NCI-H748 treated with DMSO at 0.1 percent for 48 hours (cell line): ENCODE measurements at places on chromosomes 7 and 10.

DNA sequence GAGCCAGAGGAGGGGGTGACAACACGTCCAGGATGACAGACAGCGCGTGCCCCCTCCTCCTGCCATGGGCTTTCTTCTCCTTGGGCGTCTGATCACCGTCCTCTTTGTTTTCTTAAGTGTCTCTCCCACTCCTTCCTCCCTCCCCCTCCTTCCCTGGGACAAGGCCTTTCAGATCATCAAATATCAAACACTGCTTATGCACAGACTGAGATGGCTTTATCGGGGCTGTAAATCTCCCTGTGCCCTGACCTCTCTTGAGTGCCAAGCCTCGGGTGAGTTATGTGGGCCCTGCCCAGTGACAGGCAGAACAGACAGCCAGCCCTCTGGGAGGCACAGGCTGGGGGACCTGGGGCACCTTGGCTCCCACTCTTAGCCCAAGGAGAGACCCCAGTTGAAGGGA, 116.4 kb downstream of the C10orf105 start:
- no peak for DNase-seq

DNA sequence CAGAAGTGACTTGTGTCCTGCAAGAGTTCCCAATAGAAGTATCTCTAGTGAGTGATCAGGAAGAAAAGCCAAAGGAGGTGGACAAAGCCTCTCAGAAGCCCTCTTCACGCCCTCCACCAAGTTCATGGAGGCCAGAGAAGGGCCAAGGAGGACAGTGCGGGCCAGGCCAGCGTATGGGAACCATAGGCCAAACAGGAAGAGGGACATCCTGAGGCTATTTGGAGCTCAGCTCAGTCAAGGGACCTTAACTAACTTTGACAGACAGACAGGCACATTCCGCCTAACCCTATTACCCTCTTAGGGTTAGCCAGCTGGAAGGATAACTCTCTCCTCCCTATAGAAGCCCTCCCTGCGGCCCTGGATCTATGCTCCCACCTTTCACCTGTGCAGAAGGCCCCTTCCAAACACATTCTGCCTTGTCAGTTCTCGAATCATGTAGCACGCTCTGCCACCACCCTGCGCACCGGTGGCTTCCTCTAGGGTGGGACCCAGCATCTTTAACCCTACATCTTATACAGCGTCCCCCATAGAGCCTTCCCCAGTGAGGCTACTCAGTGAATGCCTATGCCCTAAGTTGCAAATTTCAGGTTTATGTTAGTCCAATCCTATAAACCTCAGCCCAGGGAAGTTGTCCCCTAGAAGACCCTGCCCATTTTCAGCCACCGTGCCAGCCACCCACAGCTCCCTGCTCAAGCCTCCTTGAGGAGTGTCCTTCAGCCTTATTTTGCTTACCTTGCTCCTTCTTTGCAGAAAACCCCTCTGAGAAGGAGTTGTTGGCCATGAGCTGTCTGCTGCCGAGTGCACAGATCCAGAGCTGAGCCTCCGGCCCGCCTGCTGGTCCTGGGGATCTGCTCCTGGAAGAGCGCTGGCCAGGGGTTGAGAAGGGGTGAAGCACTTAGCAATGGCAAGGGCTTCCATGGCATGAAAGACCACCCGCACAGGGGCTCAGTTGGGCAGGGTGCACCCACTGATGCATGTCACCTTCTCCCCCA, 36.9 kb downstream of the FRMPD2 start:
- DNase-seq = no peak

GRCh38 chr10:100742076-100742771, 3.2 kb upstream of the PAX2 start:
- no peak for DNase-seq

DNA sequence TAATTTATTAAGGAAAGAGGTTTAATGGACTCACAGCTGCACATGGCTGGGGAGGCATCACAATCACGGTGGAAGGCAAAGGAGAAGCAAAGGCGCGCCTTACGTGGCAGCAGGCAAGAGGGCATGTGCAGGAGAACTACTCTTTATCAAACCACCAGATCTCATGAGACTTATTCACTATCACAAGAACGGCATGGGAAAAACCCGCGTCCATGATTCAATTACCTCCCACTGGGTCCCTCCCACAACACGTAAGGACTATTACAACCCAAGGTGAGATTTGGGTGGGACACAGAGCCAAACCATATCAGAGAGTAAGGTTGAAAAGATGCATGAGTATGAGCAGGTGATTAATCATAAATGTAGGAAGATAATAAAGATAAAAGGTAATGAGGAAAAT, 3.2 kb upstream of the JCAD start:
- DNase-seq = no peak

DNA sequence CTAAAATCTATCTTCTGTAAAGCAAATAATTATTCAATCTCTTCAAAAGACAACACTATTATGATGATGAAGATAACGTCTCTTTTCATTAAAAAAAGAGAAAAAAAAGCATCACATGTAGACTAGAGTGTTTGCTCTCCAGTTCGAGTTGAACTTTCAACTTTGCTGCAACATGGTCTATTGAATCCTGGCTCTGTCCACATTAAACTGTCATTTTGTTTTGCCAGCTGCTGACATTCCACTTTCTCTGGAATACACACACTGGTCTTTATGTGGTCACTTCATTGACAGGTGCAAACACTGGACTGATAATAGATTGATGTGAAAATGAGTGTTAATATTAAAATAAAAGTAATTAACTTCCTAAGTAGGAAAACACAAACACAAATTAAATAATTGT, 61.7 kb downstream of the PTF1A start:
- no peak for DNase-seq

GRCh38 chr10:123522702-123523312, 143.3 kb upstream of the GPR26 start:
- no peak for DNase-seq

DNA sequence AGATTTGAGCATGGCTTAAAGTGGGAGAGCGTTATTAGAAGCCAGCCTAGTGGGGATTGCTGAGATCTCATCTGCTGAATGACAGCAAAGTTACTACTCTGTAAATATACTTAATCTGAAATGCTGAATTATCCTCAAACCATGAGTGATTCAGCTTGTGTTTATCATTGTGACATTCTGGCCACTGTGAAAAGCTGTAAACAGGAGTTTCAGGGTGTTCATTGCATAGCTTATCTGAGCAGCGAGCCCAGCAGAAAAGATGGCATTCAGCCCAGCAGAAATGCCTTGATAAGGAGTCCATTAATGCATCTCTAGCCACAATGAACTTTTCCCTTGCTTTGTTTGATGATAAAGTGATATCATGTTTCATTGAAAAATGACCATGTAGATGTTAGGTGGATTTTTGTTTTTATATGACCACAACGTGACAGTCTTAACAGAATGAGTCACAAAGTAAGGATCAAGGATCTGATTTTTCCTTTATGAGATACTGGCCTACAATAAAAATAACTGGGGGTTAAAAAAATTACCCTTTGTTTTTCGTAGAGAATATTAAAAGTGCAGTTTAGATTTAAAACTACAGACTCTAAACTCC, 7.8 kb downstream of the TES start:
- no peak for DNase-seq

- no peak for DNase-seq
Observed at GRCh38 chr10:113856563-113856962, 2.1 kb downstream of the NHLRC2 start.

GRCh38 chr7:111012149-111012548, 78.8 kb upstream of the LRRN3 start:
- no peak for DNase-seq

DNA sequence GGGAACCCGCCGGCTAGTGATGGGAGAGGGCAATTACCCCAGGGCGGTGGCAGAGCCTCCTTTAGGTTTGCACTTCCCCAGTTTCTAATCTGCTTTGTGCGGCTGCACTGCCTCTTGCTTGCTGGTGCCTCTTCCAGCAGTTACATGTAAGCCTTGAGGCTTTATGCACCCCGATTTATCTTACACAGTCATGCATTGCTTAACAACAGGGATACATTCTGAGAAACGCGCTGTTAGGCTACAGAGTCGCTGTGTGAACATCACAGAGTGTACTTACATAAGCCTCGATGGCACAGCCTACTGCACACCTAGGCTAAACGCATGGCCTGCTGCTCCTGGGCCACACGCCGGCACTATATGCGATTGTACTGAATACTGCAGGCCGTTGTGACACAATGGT, 155.6 kb upstream of the MKI67 start:
- DNase-seq = no peak

- no peak for DNase-seq
Observed at GRCh38 chr7:25860275-25861163, 291.5 kb upstream of the NFE2L3 start.

DNA sequence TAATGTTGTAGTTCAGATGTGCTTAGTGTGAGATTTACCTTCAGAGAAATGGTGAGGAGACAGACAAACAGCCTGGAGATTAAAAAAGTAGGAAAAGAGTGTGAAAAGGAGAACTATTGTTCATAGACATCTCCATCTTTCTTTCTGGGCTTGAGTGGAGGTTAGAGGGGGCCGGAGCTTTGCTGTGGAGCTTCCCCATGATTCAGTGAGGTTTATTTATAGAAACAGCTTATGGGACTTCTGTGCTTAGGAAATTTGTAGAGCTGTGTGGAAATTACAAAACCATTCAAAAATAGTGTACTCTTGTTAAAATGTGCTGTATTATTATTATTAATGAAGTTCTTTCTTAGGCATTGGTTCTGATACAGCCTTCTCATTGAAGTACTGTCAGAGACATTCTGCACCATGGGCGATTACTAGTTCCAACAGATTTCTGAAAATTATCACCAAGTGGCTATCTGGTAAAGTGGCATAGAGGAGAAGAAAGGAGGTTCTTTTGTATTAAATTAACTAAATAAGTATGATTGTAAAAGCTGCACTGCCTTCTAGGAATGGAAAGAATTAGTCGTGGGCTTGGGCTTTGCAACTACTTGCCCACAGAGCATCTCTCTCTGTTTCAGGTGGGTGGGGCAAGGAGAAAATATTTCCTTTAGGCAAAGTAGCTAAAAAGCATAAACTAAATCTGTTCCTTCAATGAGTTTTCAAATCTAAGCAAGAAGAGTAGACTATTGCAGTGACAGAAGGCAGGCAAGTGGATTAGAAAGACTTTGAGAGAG, 8.7 kb upstream of the TCAF1 start:
- DNase-seq = no peak
